ENCODE measurements at places on chromosomes 4 and X. TPM values are rescaled to one million over a fixed set of nuclear protein-coding genes. Genes with fewer than 3 reads are reported as not detected.
A peak's percentile ranks its signal among the peaks of the same experiment; 100 is the strongest.

DNA sequence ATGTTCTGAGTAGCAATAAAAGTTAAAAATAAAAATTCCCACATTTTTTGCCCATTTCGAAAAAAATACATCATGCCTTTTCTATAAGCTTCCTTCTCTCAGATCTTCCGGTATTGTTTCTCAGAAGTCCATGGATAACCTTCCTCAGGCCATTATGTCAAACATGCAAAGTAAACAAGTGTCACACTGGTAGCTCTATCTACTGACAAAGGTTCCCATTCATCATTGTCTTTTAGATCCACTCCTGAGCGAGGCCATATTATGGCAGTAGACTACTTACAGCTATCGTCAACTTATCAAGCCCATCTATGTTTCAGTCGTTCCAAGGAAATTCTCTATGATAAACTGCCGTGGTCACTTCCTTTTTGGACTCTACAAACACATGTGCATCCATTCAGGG, 1068.2 kb downstream of the GLUD2 start:
- DNase-seq = no peak

DNA sequence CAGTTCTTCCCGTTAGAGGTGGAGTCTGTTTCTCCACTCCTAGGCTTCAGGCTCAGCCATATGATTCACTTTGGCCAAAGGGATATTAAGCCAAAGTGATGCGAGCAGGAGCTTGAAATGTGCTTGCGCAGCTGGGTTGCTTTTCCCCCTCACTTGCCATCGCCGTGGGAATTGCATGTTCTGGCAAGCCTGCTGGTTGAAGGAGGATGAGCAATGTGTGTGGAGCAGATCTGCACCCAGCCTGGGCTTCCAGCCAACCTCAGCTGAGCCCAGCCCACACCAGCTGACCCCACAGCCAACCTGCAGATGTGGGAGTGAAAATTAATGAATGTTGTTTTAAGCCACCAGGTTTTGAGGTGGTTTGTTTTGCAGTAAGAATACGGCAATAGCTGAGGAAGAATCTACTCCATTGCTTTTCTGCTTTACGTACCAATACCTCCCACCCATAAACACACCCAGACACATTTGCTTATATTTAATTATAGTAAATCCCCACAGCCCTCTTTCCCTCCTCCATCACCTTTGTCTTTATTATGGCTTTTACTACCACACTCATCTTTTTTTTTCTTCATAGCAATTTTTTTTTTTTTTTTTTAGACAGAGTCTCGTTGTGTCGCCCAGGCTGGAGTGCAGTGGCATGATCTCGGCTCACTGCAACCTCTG, 132.8 kb upstream of the FUNDC1 start:
- DNase-seq = peak; percentile 26

- no peak for DNase-seq
Measured at GRCh38 chrX:5449323-5449722, 779.3 kb downstream of the NLGN4X start.

DNA sequence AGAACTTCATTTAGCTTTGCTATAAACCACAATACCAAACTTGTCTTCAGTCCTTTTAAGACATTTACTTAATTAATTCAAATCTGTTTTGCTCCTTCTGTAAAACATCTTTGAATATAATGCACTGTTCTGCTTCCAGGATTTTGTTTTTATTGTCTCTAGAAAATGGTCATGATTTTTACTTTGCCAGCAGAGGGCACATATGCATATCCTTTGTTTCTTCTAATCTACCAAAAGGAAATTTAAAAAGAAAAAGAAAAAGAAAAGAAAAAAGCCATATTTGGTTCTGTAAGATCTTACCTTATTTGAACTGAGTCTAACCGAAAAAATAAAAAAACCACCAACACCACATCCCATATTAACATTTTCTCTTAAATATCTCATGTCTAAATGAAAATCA, 101.9 kb upstream of the CCSER1 start:
- peak; percentile 1 for DNase-seq

- no peak for DNase-seq
Measured at GRCh38 chr4:102988429-102989020, 31.0 kb downstream of the SLC9B1 start.

- DNase-seq = no peak
Measured at GRCh38 chr4:143403553-143403820, 66.8 kb downstream of the GAB1 start.

DNA sequence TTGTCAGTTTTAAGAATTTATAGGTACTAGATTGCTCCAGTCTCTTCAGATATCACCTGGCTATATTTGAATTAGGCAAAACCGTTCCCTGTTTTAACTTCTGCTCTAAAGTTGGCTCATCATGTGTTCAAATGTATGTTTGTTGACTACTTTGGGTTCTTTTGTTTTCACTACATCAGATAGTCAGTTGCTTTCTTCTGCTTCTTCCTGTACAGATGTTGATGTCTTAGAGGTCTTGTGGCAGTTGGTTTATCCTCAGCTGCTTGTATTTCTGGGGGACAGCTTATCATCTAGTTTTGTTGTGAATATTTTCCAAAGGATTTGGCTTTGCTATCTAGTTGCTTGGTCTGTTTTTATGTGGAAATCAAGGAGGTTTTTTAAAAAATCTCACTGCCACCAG, 28.0 kb downstream of the TBC1D19 start:
- DNase-seq = no peak

DNA sequence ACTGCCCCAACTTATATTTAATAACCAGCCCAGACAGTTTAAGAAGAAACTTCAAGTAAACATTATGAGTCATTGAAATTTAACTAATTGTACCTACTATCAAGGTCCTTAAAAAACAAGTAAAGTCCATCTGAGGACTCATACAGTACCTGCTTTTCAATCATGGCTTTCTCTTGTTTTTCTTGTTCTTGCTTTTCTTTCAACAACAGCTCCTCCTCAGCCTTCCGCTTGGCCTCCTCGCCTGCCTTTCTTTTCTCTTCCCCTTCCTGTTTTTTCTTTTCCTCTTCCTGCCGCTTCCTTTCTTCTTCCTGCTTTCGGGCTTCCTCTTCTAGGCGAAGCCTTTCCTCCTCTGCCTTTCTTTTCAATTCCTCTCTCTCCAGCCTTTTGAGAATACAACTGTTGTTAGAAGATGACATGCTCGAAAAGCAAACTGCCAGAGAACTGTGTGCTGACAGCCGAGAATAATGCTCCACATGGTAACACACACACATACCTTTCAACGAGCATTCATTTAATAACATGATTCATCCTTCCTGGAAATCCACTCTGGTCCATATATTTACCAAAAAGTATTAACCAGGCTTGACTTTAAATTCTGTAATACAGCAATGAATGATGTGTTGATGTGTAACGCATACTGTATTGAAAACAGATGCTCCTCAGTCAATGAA, 25.2 kb upstream of the BCLAF3 start:
- DNase-seq = no peak

GRCh38 chr4:146650034-146650433, 11.3 kb downstream of the POU4F2 start:
- DNase-seq = no peak

DNA sequence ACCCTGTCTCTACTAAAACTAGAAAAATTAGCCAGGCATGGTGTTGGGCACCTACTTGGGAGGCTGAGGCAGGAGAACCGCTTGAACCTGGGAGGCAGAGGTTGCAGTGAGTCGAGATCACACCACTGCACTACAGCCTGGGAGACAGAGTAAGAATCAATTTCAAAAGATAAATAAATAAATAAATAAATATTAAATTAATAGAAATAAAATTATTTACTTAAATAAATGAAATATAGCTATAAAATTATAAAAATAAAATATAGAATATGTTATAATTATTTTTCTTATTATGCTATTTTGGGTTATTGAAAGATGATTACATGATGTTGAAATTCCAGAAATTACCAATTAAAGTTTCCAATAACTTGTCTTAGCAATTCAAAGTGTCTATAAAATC, 1029.8 kb upstream of the AGA start:
- DNase-seq = no peak

GRCh38 chr4:149584722-149585121, 230.9 kb downstream of the IQCM start:
- DNase-seq = no peak

DNA sequence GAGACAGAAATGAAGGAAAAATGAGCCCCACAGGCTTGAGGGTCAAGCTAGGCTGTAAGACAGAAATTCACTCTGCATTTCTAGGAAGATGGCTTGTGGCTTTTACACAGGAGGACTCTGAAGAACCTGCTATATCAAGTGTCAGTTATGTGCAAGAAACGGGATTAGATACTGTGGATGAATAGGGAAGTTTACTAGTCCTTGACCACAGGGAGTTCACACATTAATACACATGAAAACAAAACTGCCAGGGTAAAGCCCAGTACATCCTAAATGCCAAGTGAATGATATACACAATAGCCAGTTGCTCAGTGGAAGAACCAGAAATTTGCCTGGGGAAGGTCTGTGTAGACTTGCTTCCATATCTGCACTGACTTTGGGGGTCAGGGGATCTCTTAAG, 53.5 kb downstream of the TMEM131L start:
- no peak for DNase-seq

DNA sequence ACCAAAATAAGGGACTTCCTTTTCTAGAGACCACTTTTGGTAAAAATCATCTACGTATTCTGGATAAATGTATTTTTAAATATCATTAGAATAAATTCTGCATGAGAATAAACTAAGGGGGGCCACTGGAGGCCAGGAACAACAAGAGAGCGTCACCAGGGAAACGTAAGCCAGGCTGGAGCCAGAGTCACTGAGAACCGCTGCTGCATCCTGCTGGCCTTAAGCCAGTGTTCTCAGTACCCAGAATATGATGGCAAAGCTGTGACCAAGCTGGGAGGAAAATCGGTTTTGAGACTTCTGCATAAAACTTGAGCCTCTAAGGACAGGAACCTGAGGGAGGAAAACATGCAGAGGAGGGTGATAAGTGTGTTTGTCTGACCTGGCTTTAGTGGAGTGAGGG, 63.0 kb upstream of the FAM9A start:
- no peak for DNase-seq

DNA sequence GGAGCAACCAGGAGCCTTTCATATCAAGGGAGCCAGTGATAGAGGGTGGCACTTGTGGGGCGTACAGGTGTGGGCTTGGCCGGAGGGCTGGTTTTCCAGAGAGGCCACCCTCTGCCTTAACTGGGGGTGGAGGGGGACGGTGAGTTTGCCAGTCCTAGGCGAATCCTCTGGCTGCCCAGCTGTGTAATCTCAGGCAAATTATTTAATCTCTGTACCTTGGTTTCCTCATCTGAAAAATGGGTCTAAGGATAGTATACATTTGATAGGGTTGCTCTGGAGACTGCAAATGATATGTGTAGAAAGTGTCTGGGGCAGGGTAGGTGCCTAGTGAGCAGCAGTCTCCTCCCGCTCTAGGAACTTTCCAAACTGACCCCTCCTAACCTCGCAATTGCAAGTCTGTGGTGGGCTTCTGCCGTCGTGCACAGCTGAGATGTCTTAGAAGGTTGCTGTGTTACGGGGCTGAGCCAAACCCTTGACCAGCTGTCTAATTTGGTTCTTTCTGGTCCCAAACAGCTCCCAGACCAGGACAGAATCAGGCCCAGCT, 3.8 kb upstream of the CXCR3 start:
- DNase-seq = no peak

- DNase-seq = no peak
Measured at GRCh38 chrX:148620023-148620422, 119.6 kb downstream of the AFF2 start.

DNA sequence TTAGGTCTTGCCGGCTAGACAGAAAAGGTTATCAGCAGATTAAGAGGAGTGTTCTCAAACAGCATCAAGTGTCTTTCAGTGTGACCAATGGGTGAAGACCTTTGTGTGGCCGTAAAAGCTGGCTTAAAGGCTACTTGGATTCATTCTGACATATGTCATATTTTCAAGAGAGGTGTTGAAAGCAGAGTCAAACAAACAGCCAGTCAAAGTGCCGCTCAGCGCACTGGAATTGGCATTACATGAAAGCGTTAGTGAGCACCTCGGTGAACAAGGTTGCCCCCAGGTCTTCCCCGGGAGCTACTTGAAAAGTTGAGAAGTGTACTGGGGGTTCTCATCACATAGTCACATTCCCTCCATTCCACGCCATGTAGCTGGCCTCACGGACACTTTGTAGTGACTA, 148.9 kb downstream of the SOX3 start:
- DNase-seq = no peak

- no peak for DNase-seq
Measured at GRCh38 chr4:76996445-76996844, 46.9 kb downstream of the SEPTIN11 start.

- DNase-seq = no peak
Measured at GRCh38 chrX:47864300-47864699, 27.6 kb downstream of the ZNF81 start.

- no peak for DNase-seq
Measured at GRCh38 chr4:163482190-163482589, 8.6 kb upstream of the TKTL2 start.

- DNase-seq = peak; percentile 4
Measured at GRCh38 chr4:6419452-6420028, 52.9 kb downstream of the PPP2R2C start.

DNA sequence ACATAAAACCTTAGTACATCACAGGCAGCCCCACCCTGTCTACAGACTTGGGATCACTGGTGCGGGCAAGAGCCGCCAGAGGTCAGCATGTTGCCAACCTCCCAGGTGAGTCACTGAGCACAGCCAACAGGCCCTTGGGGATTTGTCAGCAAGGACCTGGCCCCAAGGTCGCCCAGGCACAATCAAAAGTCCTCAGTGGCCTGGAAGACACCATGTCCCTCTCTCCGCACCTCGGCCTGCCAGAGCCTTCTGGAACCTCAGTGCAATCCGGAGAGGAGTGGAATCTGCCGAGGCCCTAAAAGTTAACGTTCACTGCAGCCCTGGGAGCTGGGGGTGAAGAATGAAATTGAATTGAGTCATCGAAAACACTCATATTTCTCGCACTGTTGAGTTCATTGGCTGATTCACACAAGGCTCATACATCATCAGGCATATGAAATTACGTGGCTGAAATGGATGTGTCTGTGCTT, 74.3 kb downstream of the WFS1 start:
- DNase-seq = peak; percentile 85

DNA sequence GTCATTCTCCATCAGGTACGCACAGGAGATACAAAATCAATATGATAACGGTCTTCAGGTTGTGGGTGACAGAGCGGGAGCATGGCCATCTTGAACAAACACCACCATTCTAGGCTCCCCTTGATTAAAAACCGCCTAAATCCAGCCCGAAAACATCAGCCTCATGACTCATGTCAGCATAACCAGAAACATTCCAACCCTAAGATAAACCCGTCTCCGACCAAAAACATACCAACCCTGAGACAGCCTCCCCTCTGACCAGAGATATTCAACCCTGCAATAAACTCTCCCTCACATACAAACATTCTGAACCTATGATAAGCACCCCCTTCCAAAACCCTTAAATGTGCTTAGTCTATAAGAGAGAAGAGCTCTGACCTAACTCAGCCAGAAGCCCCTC, 157.9 kb downstream of the DHRSX start:
- no peak for DNase-seq

DNA sequence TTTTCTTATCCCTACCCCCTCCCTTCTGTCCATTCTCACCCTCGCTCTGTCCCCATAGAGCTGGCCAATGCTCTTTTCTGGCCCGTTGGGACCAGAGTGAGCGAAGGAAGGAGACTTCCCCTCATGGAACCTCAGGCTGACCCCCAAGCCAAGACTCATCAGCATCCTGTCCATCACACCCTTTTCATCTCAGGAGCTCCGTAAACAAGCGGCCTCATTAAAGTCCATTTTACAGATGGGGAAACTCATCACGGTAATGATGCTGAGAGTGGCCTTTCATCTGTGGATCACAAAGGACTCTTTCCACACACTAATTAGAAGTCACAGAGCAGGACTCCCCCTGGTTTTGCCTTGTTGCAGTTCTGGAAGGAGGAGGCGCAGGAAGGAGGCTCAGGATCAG, 67.4 kb upstream of the SLC34A2 start:
- DNase-seq = no peak

Gene CT47B1
- polyA plus RNA-seq = not detected

Gene CNKSR2
- 6.0 TPM for polyA plus RNA-seq

Gene MTTP
- polyA plus RNA-seq = 0.03 TPM

Gene SLC25A43
- 26.5 TPM for polyA plus RNA-seq

Gene DMD
- polyA plus RNA-seq = not detected

Gene STOX2
- 2.7 TPM for polyA plus RNA-seq

Measured in A549 (cell line).